IPS-NIHi11 (cell line): ENCODE measurements at places on chromosomes 7 and 10.
A peak's percentile ranks its signal among the peaks of the same experiment; 100 is the strongest.

GRCh38 chr7:155252892-155253501 lies 44.7 kb upstream of the INSIG1 start:
- no peak for DNase-seq

GRCh38 chr10:11304906-11305585 lies 287.4 kb downstream of the CELF2 start:
- DNase-seq = no peak

GRCh38 chr10:34281661-34282582 lies 533.2 kb downstream of the PARD3 start:
- DNase-seq = no peak

DNA sequence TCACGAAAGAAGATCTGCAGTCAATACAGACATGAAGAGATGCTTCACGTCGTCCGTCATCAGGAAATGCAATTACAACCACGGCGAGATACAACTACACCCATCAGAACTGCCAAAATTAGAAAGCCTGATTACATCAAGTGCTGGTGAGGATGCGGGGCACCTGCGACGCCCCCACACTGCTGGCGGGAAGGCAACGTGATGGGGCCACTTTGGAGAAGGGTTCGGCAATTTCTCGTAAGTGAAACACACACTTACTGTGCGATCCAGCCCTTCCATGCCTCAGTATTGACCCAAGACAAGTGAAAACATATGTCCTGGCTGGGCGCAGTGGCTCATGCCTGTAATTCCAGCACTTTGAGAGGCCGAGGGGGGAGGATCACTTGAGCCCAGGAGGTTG lies 25.8 kb upstream of the PDGFA start:
- DNase-seq = no peak

DNA sequence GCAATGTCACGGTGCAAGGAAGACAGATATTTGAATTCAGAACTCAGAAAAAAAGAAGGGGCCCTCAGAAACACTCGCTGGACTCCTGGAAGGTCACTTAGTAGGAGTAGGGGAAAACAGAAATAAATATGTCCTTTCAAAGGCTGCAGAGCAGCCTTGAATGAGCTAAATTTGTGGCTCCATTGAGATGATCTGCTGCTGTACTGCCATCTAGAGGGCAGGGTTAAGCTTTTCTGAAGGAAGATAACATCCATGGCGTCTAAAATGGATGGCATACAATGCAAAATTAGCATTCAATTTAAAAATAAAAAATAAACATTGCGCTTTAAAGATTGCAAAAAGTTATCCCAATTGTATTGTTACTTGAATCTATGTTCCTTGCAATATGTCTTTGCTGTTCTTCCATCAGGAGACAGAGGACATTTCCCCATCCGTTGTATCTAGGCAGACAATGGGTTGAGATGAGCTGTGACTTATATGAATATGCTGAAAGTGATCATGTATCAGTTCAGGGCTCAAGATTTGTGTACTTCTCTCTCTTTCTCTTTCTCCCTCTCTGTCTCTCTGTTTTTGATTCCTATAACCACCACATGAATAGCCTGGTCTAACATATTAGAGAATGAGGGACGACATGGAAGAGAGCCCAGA lies 642.2 kb downstream of the SH2D4B start:
- peak; percentile 21 for DNase-seq

DNA sequence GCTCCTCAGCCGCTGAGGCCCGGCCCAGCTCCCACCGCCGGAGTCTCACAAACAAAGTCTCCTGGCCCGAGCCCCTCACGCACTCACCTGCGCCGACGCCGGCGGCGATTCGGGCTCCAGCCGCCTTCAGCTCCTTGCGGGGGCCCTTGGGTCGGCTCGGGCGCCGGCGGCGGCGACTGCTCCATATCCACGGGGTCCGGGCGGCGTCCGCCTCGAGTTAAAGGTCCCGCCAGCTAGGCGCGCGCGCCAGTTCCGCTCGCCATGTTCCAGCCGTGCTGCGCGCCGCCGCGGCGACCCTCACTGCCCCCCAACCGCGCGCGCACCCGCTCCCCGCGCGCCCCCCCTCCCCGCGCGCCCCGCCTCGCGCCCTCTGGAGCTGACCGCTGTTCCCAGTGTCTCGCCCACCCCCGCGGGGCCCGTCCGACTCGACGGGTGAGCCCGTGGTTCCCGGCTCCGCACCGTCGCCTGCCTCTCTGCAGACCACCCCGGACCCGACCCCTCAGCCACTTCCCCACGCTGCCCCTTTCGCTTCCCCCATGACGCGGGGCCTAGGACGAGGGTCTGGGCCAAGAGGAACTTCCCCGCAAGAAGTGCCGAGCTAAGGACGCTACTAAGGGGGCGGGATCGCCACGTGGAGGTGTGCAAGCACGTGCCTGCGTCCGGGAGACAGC lies 396.1 kb downstream of the ZNF33B start:
- peak; percentile 2 for DNase-seq

- DNase-seq = peak; percentile 27
Observed at GRCh38 chr7:130144312-130145171, 60.7 kb downstream of the TMEM209 start.

DNA sequence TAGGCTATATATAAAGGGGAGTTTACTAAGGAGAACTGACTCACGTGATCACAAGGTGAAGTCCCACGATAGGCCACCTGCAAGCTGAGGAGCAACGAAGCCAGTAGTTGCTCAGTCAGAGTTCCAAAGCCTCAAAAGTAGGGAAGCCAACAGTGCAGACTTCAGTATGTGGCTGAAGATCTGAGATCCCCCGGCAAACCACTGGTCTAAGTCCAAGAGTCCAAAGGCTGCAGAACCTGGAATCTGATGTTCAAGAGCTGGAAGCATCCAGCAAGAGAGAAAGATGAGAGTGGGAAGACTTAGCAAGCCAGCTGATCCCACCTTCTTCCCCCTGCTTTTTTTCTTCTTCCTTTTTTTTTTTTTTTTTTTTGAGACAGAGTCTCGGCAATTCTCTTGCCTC lies 27.0 kb upstream of the GSDME start:
- no peak for DNase-seq

DNA sequence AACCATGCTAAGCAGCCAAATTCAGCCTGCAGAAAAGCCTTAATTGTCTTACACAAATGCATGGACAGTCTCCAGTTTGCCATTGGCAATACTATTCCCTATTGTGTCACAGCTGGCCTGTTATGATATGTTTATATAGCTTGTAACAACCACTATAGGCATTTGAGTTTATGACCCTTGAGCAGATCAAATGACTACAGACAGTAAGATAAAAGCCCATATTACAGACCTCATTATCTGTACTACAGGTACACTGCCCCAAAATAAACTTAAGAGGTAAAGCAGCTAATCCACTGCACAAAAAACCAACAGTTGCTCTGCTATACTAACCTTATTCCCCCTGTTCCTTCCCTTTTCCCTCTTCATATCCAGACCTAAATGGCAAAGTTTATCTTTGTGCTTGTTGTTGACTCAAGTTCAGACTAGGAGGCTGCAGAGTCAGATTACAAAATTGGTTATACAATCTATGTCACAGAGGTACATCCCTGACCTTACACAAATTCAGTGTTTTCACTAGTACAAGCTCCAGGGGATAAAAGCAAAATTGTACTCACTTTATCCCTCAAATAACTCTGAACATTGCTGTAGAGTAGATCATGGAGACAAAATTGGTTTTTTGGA lies 218.4 kb downstream of the GRM8 start:
- no peak for DNase-seq

DNA sequence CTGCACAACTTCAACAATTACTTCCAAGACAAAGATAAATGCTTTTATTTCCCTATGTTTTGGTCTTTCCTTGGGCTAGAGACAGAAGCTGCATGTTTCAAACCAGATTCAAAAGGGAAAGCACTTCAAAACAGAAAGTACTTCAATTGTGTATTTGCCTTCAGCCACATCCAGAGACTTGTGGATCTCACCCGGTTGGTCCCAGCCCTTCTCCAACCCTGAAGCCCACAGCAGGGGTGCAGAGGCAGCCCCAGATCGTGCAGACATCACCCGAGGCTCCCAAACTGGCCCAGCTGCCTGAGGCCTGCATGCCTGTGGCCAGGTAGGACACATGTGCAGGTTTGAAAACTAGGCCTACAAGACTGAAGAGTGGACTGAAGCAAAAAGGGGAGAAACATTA lies 80.8 kb downstream of the ALOX5 start:
- DNase-seq = no peak

- DNase-seq = no peak
Observed at GRCh38 chr10:48606530-48607355, 1.9 kb upstream of the ARHGAP22 start.

DNA sequence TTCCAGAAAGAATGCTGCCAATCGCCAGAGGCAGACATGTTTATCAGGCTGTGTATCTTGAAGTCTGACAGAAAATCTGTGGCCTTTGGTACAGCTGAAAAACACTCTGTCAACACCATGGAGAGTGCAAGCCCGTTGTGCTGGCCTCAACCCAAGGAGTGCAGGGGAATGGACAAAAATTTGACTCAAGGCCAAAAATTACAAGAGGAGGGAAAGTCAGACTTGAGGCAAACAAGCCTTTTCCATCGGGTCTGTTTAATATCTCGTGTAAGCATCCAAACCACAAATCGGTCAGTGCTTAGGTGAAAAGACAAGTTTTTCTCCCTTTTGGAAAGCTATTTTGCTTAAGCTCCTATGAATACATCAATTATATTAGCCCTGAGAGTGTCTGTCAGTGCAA lies 305.3 kb upstream of the NFE2L3 start:
- no peak for DNase-seq

GRCh38 chr7:158994687-158995086 lies 138.3 kb downstream of the DYNC2I1 start:
- DNase-seq = no peak

GRCh38 chr7:2735744-2736143 lies 47.7 kb downstream of the AMZ1 start:
- no peak for DNase-seq

- DNase-seq = no peak
Observed at GRCh38 chr7:30912021-30912730, 523 bp downstream of the AQP1 start.

- peak; percentile 50 for DNase-seq
Observed at GRCh38 chr10:111107023-111107422, 30.2 kb downstream of the ADRA2A start.

- peak; percentile 14 for DNase-seq
Observed at GRCh38 chr7:103988468-103989199, 824 bp downstream of the RELN start.

- DNase-seq = no peak
Observed at GRCh38 chr7:101947899-101948298, 130.5 kb downstream of the CUX1 start.

DNA sequence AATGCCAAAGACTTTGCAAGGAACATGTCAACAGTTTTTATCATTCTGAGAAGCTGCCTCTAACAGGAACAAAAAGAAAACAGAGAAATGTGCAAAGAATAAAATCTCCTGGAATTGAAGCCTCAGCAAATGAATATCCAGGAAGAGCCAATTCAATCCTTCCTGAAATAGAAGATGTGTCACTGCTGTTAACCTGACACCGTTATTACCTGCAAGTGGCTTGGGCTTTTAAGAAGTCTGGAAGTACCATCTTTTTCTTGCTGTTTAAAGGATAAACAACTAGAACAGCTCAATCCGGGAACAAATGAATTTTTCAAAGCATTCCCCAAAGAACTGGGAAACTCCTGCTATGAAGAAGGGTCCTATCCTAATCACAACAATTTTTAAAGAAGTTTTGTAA lies 434.8 kb downstream of the KCNMA1 start:
- DNase-seq = no peak

DNA sequence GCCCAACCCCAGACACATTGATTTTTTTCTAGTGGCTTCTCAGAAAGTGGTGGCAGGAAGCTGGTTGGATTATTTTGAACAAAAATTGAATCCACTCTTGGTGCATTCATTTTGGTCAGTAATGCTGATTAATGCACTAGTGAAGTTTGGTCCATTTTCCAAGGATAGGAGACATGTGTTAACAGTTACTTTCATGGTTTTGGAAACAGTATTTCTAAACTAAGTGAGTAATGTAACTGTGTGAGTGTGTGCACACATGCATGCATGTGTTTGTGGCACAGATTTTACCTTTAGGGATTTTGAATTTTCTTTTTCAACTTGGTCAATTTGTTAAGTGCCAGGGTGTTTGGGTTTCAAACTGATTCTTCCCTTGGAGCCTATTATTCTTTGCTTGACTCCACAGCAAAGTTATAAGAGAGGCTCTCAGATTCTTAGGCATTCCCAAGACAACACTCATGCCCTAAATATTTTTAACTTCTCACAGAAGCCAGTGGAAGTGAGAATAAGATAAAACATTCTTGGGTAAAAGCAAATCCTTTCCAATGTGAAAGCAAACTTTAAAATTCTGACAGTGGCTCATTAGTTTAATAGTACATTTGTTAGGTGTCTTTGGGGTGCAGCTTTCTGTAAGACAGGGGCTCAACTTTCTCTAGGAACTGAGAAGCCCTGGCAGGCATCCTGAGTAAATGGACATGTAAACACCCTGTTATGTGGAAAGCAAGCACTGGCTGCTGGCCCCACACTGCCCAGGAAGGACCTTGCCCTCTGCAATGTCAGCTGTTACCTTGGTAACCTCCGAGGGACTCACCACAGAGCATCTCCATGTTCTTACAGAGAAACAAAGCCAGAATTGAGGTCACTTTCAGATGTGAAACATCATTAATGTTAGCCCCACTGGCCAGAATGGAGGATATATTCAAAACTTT lies 68.4 kb downstream of the ASAH2B start:
- peak; percentile 24 for DNase-seq

- DNase-seq = no peak
Observed at GRCh38 chr10:98125940-98126631, 8.4 kb upstream of the R3HCC1L start.

GRCh38 chr10:96044736-96045135 lies 1.4 kb downstream of the CCNJ start:
- DNase-seq = peak; percentile 18

- no peak for DNase-seq
Observed at GRCh38 chr7:157987906-157988305, 599.7 kb downstream of the PTPRN2 start.

GRCh38 chr7:102934701-102935100 lies 21.9 kb downstream of the LRRC17 start:
- no peak for DNase-seq

GRCh38 chr7:74283858-74284447 lies 5.3 kb upstream of the CLIP2 start:
- DNase-seq = no peak

GRCh38 chr10:47169581-47169980 lies 130.4 kb upstream of the GDF10 start:
- DNase-seq = no peak
